ENCODE measurements at places on chromosomes 5 and 9.
A peak's percentile ranks its signal among the peaks of the same experiment; 100 is the strongest.

DNA sequence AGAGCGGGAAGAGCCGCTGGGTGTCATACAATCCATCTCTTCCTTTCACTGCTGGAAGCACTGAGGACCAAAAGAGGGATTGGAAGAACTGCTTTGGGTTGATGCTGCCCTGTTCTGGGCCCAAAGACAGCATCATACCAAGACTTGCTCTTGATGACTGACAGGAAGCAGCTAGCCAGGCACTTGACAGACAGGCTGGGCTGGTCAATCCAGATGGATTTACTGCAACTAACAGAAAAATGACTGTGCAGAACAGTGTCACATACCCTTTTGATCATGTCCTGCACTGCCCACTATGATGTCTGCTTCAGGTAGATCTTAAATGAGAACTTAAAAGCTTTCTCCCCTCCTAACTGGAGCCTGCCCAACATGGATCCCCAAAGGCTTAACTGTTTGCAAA, 157.6 kb downstream of the CRB2 start:
- no peak for DNase-seq

DNA sequence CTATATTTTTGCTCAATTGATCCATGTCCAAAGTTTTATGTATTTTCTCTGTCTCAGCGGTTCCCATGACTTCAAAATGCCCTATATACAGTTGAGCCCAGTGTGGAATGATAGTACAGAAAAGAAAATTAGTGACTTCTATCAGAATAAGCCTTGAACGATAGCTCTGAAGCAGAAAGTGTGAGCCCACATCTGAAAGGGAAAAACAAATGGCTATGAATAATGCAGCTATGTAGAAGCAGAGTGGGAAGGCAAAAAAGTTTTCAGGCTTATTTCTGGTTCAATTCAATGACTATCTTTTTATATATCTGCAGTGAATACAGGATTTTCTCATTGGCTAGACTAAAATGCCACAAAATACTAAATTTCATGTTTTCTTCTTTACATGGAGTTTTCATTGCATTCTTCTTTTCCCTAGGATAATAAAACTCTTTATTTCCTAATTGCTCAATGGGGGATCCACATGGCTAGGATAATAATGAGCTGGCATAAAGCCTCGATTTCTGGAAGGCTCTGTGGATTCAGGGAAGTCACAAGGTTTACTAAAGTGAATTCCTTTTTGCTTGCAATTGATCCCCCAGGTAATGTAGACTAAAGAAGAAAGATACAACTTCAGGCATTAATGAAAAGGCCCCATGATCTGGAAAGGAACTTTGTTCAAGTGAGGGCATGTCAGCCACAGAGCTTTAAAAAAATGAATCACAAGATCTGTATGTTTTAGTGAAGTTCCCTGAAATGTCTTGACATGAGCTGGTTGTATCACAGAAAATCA, 377.0 kb upstream of the RIOK2 start:
- DNase-seq: no peak

DNA sequence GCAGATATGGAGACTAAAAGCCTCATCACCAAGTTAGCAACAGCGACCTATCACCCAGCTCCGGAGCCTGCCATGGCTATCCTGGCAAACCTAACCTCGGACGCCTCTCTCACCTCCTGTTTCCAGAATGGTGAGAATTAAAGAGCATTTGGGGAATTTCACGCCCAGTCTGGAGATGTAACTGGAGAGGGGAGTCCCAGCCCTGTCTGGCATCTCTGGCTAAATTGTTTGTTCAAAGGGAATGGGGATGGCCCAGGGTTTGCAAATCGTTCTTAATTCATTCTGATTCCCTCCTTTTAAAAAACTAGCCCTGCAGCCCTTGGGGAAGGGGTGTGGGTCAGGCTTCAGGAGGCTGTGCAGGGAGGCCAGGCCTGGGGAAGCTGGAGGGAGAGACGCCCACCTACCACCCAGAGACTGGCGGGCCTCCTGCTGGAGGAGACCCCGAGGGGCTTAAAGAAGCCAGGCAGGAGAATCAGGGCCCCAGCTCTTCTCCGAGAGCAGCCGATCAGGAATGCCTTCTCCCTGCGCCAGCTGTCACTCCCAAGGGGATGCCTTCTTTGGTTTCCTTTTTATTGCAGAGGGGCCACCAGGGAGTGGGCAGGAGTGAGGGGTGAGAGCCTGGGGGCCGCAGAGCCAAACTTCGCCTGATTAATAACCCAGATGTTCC, 964 bp upstream of the COL5A1 start:
- DNase-seq: no peak

GRCh38 chr5:33999978-34000377, 7.9 kb downstream of the AMACR start:
- DNase-seq: no peak

GRCh38 chr5:21893161-21893560, 960.0 kb downstream of the CDH12 start:
- DNase-seq: no peak

DNA sequence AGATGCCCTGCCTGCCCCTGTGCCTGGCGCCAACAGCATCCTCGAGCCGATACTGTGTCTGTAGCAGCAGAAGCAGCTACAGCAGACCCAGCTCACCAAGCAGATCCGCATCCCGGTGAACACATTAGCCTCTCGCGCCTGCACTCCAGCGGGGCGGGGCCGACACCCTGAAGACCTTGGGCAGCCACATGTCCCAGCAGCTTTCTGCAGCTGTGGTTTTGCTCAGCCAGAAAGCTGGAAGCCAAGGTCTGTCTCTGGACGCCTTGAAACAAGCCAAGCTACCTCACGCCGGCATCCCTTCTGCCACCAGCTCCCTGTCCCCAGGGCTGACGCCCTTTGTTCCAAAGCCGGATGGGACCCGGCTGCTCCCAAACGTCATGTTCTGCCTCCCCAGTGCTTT, 59.6 kb downstream of the ACTBL2 start:
- DNase-seq: no peak

DNA sequence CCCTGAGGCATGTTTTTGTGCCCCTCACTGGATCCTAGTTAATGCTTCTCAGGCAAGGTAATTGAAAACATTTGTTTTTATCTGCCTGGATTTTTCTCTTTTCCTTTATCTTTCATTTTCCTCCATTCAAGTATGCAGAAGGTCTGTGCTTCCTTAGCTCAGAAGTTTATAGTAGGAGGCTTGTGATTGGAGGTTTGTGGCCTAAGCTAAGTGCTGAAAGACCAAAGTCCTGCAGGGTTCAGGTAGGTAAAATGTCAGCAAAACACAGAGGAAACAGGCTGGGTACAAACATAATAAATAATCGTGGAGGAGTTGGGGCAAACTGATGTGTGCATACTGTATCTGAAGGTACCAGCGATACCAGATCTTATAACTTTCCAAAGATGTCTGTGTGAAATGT, 230.9 kb upstream of the KLF4 start:
- no peak for DNase-seq

DNA sequence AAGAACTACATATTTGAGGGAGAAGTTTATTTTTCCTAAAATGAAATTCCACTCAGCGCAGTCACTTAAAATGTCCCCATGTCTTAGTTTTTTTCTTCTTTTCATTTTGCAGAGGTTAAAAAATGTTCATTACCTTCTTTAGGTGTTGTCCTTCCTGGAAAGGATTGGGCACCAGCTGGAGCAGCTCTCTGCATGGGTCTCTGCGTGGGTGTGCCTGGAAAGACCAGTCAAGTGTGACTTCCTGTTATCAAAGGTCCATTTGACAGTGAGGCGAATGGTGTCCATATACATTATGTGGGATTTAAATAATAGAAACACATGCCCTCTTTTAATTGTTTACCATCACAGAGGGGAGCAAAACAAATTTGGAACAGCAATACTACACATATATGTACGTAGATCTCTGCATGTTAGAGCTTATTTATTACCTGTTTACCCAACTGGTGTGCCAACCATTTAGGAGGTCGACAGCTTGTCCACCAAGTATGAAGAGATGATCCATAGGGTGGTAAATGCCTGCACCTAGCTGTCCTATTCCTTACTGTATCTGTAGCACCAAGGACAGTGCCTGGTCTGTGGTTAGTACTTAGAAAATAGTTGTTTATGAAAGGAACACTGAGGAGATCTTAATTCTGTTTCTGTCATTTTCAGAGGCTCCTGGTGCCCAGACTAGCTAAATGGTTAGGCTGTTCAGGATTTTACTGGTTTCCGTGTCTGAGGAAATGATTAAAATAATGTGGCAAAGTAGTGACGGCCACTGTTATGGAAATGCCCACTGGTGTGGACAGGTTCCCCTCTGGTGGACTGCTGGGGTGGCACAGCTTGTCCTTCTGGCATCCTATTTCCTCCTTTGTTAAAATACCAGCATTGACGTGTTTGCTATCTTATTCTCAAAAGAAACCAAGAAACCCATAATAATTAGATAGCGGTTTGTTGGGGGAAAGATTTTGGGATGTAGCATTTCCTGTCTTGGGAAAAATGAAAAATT, 200.4 kb downstream of the MAST4 start:
- no peak for DNase-seq

GRCh38 chr5:137754188-137754960, at the start of gene HNRNPA0:
Gene HNRNPA0, minus strand, starts transcription at chr5:137754363. Its CDS starts 297 bp downstream, at chr5:137754066.
- peak; percentile 87 for DNase-seq

- DNase-seq: no peak
Measured at GRCh38 chr5:179967489-179967888, 59.8 kb upstream of the TBC1D9B start.

DNA sequence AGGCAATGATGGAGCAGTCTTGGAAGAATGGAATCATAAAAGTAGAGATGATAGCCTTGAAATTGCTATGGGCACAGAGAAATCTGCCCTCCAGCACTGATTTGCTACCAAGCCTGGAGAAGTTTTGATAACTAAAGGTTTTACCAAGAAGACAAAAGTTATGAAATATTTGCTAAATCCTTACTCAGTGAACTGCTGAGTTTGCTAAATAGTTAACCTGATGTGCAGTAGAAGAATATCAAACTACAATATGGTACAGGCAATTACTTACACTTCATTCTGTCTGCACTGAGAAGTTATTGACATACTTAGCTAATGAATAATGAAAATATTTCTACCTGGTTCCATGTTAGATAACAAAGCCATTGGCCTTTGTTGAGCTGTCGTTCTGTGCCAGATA, 124.5 kb downstream of the SGCD start:
- DNase-seq: no peak

DNA sequence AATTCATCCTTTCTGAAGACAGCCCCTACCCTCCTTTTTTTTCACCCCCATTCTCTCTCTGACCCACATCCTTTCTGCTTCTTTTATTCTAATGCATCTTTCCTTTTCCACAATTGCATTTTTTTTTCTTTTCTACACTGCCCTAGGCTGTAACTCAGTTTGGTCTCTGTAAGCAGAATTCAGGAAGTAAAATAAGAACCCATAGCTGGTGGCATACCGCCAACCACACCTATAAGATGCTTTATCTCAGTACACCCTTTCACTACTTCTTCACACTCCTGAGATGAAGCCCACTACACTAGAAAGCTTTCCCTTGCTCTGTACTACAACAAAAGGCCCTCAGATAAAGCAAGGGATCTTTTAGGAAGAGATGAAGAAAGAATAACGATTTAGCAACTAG, 16.1 kb upstream of the TSSK1B start:
- DNase-seq: no peak

- DNase-seq: no peak
Measured at GRCh38 chr9:112032009-112032408, 135.4 kb downstream of the UGCG start.

- no peak for DNase-seq
Measured at GRCh38 chr9:87034841-87035240, 87.5 kb upstream of the GAS1 start.

DNA sequence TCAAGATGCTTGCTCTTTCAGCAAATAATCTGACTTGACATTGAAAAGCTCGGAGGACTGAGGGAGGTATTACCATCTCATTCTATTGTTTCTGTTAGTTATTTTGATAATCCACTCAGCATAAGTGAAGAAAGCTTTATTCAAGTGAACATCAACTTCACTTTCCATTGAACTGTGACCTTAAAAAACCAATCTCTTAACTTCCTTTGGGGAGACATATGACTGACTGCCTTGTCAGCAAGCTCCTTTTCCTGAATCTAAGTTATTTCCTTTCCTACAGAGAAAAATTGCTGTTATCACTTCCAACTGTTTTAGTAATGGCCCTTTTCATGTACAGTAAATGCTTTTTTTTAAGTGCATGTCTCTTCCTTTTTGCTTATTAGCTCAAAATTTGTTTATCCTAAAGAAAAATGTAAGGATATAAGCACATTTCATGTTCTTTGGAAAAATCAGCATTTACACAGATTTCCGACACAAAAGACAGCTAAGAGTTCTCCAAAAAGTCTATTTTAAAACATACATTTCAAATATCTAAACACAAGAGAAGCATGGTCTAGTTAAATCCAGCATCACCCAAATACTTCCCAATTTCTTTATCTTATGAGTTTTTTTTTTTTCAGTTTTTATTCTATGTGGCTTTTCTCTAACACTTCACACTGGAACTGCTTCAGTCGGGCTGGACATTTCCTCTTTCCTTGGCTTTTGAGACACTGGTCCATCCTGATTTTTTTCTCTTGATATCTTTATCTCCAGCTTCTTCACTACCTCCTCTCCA, 117.9 kb upstream of the DAB2 start:
- DNase-seq: no peak

GRCh38 chr9:99822806-99823591, 1.3 kb downstream of the NR4A3 start:
- no peak for DNase-seq

DNA sequence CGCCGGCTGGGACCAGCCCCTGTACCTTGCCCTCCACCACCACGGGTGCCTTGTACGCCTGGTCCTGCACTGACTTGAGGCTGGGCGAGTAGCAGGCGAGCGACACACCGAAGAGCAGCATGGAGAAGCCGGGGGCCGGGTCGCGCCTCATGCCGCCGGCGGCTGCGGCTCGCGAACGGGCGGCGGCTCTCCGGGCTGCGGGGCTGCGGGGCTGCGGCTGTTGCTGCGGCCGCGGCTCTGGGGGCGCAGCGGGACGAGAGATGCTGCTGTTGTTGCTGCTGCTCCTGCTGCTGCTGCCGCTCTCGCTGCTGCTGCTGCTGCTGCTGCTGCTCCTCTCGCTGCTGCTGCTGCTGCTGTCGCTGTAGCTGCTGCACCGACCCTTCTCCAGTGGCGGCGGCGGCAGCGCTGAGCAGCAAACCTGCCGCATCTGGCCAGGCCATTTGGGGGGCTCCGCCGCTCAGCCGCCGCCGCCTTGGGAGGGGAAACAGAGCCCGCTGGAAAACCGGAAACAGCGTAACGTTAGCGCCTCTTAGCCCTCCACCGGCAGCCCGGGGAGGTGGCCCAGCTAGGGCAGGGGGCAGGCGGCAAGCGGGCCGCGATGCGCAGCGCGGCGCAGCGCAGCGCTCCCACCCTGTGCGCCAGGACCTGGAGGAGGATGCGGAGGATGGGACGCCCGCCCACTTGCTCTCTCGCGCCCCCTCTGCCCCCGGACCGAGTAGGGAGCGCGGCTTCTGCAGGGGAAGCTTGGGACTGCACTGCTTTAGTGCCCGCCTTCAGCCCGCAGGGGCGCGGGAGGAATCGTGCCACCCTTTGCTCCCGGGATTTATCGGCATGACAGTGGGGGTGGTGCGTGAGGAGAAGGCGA, at the start of gene NRG2:
NRG2 (minus strand) TSS at position 657 of the 865 bp plus-strand sequence.
- DNase-seq: no peak

GRCh38 chr9:113274474-113275156, 757 bp downstream of the CDC26 start:
- DNase-seq: no peak

DNA sequence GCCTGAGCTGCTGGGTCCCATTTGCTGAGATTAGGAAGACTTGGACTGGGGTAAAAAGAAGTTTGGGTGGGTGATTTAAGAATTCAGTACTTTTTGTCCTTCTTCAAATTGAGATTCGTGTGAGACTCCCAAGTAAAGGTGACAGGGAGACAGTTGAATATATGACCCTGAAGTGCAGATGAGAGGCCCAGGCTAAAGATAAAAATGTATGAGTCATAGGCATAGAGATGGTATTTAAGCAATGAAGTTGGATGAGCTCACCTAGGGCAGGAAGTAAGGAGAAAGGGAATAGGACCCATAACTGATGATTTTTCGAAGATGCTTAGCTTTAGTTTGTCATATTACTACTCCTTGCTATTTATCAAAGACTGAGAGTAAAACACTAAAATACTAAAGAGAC, 255.9 kb upstream of the ADRA1B start:
- no peak for DNase-seq
